GM13977 (cell line): ENCODE measurements at places on chromosomes 13 and 19.

GRCh38 chr19:3692141-3693024, 7.9 kb downstream of the PIP5K1C start:
- no peak for DNase-seq

- DNase-seq = no peak
Measured at GRCh38 chr13:50485979-50486935, 357.2 kb downstream of the DLEU7 start.

DNA sequence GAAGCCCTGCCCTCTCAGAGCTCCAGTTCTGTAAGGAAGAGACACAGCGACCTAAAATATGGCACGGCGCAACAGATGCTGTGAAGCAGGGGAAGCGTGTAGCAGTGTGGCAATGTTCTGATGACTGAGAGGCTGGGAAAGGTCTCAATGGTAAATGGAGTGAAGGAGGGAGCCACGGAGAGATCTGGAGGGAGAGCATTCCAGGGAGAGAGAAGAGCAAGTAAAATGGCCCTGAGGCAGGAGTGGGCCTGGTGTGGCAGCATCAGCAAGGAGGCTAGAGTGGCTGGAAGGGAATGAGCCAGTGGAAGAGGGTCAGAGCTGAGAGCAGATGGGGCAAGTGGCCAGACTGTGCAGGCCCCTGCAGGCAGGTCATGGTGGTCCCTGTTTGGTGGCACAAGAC, 16.4 kb downstream of the RCN3 start:
- no peak for DNase-seq

DNA sequence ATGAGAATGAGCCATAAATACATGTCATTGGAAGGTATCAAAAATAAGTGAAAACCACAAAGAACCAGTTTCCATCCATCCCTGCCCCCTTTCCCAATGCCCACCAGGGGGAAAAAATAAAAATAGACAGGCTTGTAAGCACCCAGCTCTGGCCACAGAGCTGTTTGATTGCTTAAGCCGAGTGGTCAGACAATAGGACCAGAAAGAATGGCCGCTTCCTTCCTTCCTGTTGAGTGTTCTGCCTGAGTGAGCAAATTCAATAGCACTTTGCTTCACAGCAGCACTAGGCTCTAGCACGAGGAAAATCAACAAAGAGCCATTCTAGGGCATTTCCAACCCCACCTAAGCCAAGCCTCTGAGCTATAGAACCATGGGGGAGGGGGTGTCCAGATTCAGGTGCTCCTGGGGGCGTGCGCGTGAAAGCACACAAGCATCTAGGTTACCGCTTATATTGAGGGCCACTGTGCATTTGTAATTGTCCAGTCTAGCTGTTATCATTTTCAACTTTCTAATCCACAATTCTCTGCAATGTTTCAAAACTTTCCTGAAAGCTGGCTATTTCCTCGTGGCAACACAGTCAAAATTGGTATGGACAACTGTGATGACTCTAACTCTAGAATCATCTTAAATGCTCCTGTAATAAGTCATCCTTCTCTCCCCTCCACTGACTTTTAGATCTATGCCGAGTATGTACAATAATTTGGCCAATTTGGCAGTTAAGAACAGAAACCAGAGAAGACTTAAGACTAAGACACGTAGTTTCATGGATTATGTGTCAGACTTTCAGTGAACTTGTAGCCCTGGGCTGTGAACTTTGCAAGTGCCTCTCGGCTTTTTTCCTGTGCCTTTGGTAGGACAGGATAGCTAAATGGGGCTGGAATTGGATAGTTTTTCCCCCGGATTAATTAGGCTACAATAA, 64.3 kb downstream of the SPRY2 start:
- no peak for DNase-seq

DNA sequence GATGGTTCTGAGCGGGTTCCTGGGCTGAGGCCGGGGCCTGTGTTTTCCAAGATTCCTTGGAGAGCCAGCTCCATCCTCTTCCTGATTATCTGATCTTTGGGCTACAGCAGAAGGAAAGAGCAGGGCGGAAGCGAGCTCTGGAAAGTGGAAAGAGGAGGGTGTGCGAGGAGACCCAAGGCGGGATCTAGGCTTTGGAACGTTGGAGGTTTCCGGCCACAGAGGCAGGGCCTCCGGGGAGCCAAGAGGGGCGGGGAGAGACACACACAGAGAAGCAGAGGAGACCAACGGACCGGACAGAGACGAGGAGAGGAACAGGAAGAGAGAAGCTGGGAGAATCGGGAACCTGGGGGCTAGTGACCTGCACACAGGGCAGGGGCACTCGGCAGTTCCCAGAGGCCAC, at the start of gene CLEC11A:
Gene CLEC11A (plus strand): TSS at position 296 of the 400 bp plus-strand sequence. CDS start 162 bp downstream, outside the sequence.
- no peak for DNase-seq

- no peak for DNase-seq
Measured at GRCh38 chr13:41614671-41615527, 157.5 kb downstream of the RGCC start.

GRCh38 chr13:94119360-94119936, 360.0 kb downstream of the DCT start:
- DNase-seq = no peak

DNA sequence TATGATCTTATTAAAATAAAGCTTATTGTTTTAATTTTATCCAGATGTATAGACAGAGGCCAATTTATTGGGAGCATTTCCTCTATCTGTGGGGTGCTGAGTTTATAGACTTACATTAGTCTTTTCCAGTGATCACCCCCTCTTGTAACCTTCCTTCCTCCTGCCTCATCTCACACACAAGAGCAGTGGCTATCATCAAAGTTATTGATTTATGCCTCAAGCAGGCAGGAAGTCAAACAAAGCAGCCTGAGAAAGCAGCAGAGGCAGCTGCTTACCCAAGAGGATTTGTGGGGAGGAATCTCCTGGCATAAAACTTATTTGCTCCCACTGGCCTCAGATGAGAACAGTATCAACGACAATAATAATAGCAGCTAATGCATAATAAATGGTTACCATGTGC, 26.3 kb upstream of the DCLK1 start:
- no peak for DNase-seq

DNA sequence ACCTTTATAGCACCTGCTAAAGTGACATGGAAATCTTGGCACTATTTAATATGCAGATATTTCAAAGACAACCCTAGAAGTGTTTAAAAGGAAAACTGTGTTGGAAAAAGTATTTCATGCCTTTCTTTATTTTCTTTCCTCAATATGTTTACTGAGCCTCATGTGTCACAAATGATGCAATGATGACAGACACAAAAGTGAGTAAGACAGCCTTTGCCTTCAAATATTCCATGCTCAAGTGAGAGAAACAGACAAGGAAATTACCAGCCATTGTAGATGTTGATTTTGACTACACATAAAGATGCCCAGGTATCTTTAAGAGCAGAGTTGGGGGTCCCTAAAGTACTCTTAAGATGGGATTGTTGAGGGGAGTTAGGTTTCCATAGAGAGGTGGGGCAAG, 48.0 kb upstream of the TPP2 start:
- DNase-seq = no peak
